Activated naive CD4-positive, alpha-beta T cell (primary cell): ENCODE measurements at places on chromosomes 5 and 9.
A peak's percentile ranks its signal among the peaks of the same experiment; 100 is the strongest.

DNA sequence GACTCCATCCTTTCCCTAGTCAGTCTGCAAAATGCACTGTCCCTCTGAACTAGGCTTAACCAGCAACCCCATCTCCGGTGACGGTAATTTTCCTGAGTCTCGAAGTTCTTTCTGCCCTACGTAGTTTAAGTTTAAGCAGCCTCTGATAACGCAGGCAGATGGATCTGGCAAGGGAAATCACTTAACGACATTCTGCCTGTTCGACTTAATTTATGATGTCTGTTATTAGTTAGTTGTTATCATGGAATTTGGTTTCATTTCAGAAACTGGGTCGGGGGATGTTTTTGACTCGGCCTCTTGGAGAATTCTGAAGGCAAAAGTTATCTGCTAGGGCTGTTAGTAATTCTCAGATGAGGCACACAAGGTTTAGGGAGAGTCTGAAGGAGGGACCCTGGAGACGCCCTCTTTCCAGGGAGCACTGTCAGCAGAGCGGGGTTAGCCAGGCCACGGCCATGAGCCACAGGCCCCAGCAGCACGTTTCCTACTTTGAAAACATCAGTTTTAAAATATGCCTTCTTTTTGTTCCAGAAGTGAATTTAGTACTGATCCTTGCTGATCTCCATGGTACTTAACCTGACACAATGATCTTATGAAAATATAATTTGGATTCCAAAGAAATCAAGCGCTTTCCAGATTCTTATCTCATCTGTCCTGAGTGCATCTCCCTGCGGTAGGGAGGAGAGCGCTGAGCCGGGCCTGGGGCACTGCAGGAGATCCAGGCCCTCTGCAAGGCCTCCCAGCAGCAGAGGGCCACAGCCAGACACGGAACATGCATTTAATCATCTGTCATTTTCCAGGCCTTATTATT lies 171.0 kb upstream of the OTULINL start:
- no peak for DNase-seq

- DNase-seq: no peak
These were observed 270.2 kb downstream of the ELAVL2 start for GRCh38 chr9:23555851-23556250.

GRCh38 chr5:178525906-178526732 lies 64.1 kb downstream of the COL23A1 start:
- no peak for DNase-seq

- no peak for DNase-seq
These were observed 4.0 kb downstream of the RNF183 start for GRCh38 chr9:113298924-113299770.

DNA sequence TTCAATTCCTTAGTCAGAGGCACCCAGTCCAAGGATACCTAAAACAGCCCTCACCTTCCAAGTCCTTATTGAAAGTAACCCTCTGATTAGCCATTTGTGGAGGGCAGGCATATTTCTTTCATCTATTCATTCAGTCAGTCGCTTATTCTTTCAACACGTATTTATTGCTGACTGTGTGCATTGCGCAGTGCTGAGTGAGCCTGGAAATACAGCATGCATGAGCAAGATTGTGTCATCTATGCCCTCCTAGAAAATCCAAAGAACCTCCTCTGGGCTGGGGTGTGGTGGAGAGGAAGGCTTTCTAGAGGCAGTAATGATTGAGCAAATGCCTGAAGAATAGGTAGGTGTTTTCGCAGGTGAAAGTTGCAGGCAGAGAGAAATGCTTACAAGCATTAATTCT lies 8.5 kb upstream of the FEM1C start:
- no peak for DNase-seq

- DNase-seq: no peak
These were observed 71.2 kb downstream of the AK8 start for GRCh38 chr9:132806723-132807421.

DNA sequence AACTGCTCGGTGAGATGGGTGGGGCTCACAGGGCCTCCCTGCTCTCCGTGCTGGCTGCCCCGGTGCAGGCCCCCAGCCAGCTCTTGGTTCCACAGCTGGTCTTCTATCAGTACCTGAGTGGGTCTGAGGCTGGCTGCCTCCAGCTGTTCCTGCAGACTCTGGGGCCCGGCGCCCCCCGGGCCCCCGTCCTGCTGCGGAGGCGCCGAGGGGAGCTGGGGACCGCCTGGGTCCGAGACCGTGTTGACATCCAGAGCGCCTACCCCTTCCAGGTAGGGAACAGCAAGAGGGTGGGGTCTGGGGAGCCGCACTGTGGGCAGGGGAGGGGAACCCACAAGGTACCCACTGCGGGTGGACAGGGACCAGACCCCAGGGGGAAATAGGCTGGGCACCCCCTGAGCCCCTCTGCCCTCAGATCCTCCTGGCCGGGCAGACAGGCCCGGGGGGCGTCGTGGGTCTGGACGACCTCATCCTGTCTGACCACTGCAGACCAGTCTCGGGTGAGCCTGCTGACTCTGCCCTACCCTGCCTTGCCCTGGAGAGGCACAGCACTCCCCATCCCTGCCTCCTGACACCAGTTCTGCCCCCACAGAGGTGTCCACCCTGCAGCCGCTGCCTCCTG lies 2.8 kb downstream of the MAMDC4 start:
- DNase-seq: no peak

- no peak for DNase-seq
These were observed 44.1 kb upstream of the SYNPO start for GRCh38 chr5:150596313-150596712.

DNA sequence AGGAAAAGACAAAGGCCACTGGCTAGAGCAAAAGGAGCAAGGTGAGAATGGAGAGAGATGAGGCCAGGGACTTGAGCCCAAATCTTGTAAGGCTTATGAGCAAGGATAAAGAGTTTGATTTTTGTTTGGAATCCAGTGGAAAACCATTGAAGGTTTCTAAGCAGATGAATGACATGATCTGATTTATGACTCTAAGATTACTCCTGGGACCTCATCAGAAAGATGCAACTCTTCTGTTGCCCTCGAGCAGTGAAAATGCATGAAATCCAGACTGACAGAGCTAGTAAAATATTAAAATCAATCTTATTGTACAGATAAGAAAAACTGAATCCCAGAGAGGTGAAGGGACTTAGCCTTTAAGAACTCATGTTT lies 677 bp downstream of the MFAP3 start:
- DNase-seq: no peak

GRCh38 chr5:3393920-3394597 lies 201.6 kb upstream of the IRX1 start:
- no peak for DNase-seq

GRCh38 chr9:123359546-123359945 lies 3.5 kb downstream of the CRB2 start:
- DNase-seq: no peak

- DNase-seq: no peak
These were observed 28.0 kb upstream of the GRAMD2B start for GRCh38 chr5:126395198-126395597.

DNA sequence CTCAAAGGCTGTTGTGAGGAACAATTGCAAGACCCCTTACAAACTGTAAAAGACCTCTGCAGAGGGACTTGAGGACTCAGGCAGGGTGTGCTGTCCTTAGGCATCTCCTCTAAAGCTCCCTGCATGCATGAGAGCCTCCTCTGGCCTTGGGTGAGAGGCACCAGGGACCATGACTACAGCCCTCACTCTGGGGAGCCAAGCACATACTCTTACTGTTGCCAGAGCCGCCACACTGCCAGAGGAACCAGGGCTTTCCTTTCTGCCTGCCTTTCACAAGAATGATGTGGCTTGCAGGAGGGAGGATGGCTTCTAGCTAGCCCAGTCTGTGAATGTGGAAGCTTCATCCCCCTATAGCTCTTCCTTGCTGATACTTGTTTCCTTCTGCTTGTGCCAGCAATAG lies 5.9 kb downstream of the IGFBPL1 start:
- DNase-seq: no peak

GRCh38 chr5:38742821-38743220 lies 103.0 kb upstream of the OSMR start:
- no peak for DNase-seq

DNA sequence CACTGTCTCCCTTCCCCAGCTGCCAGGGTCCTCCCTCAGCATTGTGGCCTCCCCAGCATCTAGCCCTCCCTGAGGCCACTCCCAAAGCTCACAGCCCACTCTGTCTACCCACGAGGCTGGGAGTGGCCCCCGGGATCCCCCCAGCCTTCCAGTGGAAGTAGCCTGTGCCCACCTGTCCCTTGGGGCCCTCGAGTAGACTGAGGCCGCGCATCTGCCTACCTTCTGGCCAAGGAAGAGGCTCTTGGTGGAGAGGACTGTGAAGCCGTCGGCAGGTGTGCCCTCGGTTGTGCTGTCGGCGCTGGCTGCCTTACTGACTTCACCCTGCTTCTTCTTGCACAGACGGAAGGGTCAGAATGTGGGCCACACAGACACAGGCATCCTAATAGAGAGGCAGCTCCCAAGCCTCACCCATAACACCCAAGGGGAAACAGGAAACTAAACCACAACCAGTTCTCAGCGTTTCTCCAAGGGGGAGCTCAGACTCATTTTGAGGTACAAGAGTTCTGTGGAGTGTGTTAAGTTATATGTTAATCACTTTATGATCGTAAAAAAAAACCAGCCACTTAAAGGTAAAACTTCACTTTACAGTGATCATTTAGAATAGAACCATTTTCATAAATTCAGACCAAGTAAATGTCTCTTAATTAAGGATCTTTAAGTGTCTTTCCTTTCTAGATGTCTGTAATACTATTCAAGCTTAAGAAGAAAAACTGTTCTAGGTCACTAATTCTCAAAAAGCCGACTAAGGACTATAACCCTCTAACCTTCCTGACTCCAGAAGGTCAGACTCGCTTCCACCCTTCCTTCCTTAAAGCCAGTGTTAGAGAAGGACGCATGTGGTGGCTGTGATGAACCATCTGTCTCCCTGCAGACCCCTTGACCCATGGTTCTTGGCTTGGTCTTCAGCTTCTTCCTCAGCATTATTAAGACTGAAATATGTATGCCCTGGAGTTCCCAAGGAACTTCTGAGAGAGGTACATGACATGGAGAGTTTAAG lies 38.5 kb downstream of the MACROH2A1 start:
- no peak for DNase-seq

DNA sequence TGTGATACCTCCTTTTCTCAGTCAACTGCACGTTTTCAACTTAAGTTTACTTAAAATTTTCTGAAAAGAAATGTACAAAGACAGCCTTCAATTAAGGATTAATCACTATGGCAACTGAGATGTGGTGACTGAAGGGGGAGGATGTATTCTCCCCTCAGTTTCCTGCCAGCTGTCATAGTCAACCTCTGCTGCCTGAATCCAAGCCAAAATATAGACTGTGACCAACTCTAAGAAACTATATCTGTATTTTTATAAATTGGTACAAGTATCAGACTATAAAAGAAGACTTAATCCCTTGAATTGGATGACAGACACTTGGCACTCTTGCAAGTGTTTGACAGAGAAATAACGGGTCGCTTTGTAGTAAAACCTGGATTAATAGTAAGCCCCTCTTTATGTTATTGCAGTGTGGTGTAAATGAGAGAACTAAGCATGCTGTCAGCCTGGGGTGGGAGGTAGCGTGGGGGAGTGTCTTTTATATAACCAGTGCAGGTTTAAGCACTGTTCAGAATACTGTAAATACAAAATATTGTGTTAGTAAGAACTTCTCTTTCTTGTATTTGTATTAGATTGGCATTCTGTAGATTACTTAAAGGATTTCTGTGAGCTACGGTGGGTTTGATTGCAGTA lies 106.4 kb downstream of the ERCC6L2 start:
- DNase-seq: no peak

DNA sequence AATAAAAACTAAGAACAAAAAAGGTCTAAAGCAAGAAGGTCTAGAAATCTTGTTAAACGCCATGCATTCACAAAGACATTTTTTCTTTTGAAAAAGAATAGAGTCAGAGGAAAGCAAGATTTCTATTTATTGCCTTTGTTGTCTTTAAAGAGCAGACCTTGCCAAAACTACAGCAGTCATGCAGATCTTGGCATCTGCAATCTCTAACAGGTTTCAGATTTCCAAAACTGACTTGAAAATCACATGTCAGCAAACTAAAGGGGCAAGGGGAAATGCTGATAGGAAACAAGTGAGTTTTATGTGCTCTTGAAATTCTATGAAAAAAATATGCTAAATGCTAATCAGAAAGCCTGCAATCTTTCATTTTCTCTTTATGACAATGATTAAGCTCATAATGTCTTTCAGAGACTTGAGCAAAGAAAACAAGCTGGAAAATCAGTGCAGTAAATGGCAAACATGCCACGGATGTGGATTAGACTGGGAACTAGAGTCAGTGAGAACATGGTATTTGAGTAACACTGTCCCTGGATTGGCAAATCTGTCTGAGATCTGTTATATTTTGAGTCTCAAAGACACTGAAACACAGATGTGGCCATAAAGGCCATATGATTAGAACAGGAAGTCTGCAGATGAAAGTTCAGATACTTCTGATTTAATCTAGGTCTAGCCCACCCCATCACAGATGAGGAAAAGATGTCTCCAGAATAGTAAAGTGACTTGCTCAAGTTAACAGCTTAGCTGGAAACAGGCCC lies 361.4 kb upstream of the RPS23 start:
- DNase-seq: no peak

DNA sequence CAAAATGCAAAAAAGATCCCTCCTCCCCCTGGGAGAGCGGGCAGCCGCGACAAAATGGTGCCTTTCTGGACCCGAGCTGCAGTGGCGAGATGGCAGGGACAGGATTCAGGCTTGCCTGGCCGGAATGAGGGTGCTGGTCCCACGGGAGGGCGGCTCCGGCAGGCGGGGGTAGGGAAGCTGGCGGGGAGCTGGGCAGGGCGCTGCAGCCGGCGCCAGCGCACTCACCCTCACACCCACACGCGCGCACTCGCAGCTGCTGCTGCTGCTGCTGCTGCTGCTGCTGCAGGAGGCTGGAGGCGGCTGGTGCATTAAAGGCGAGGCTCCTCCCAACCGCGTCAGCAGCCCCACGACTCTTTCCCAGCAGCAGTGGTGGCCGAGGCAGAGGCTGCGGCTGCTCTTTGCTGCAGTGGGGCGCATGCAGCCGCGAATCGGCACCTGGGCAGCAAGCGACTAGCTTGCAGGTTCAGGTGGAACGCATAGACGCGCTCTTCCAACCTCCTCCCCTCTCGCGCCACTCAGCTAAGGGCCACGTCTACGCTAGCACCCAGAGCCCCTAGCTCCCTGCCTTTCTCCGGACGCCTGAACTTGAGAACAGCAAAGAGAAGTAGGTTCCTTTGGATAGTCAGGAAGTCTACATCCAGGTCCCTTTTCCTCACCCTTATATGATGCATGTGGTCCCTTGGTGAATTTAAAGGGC lies at the start of gene PPP2R2B:
Gene PPP2R2B, minus strand, starts transcription at position 282 of the 697 bp plus-strand sequence.
- peak; percentile 3 for DNase-seq

- no peak for DNase-seq
These were observed 33.4 kb downstream of the CEMIP2 start for GRCh38 chr9:71734950-71735349.

- DNase-seq: no peak
These were observed 94.9 kb downstream of the CACNA1B start for GRCh38 chr9:137972355-137972987.

DNA sequence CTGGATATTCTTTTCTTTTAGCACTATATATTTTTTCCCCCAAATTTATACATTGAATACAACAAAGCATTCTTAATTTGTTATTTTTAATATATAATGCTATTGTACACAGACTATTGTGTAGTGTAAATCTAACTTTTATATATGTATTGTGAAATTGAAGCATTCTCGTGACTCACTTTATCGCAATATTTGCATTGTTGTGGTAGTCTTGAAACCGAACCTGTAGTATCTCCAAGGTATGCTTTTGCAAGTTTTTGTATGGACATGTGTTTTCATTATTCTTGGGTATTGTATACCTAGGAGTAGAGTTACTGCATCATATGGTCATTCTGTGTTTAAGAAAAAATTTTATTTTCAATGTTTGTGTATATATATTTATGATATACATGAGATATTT lies 49.6 kb downstream of the NSD1 start:
- no peak for DNase-seq

GRCh38 chr9:131582466-131583336 lies 37.4 kb downstream of the PRRT1B start:
- no peak for DNase-seq

- DNase-seq: no peak
These were observed 159.7 kb upstream of the RAPGEF1 start for GRCh38 chr9:131899296-131900228.
